Activated CD4-positive, alpha-beta T cell treated with anti-CD3 and anti-CD28 coated beads for 24 hours (primary cell): ENCODE measurements at places on chromosomes 2 and 18.

- DNase-seq: no peak
Observed at GRCh38 chr18:24763765-24764513, 303.5 kb downstream of the HRH4 start.

DNA sequence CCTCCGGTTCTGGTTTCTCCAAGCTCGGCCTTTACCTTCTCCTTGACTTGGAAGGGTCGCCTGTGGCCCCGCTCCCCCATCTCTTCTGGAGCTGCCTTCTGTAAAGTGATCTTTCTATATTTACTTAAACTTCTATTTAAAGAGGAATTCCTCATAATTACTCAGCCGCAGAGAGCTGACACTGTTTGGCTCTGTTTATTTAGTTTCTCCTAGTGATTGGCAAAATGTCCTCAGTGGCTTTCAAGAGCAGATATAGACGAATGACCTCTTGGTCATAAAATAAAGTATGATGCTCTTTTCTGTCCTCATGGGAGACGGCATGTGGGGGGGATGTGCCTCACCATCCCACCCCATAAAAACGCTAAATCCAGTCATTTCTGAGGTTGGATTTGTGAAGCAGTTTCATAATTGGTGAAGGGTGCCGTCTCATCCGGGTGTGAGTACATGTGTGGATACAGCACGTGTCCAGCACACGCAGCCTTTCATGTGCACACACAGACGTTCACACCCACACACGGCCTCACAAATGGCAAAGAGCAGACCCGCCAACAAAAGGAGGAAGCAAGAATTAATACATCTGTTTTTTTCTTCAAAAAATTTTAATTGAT is 43.4 kb upstream of the SMAD7 start:
- DNase-seq: no peak

DNA sequence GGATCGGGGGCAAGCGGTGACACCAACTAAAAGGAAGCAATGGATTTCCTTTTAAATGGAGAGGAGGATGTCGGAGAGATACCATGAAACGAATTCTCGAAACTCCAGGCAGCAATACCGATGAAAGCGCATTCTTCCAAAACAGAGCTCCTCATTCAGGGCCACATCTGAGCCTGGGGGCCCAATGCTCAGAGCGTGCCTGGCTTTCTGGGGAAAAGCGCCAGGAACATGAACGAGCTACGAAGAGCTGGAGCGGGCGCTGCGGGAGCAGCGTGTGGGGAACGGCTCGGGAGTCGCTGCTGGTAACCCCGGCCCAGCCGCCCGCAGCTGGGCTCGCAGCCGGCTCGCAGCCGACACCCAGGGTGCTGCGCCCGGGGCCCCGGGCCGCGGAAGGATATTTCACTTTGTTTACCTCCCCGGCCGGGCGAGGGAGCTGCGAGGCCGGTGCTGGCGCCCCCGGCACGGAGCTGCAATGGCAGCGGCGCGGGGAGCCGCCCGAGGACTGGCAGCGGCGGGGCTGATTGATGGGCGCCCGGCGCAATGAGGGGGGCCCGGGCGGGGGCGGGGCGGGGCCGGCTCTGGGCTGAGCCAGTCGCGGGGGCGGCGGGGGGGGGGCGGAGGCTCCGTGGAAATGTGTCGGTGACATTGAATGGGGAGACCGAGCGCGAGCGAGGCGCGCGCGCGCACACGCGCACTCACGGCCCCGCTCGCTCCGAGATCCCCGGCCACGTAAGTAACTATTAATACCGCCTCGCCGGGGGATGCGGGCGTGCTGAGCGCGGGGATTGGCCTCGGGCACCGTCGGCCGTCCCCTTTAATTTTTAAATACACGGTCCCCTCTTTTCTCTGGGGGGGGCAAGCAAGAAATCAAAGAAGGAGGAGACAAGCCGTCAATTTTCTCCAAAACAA is at the start of gene TRIB2:
TRIB2 (plus strand) TSS at position 655 of the 909 bp plus-strand sequence. CDS start 1,372 bp downstream, outside the sequence.
- DNase-seq: peak; percentile 78

- no peak for DNase-seq
Observed at GRCh38 chr2:179751163-179751809, 110.1 kb downstream of the ZNF385B start.

- DNase-seq: no peak
Observed at GRCh38 chr2:118186858-118187254, 98.6 kb downstream of the INSIG2 start.
